Upper lobe of right lung (tissue), 1 donor: ENCODE measurements at places on chromosomes 1 and 21. TPM values are rescaled to one million over a fixed set of nuclear protein-coding genes. Genes with fewer than 3 reads are reported as not detected.

The TRIM17 gene
- total RNA-seq, result 2.6 TPM

DNA sequence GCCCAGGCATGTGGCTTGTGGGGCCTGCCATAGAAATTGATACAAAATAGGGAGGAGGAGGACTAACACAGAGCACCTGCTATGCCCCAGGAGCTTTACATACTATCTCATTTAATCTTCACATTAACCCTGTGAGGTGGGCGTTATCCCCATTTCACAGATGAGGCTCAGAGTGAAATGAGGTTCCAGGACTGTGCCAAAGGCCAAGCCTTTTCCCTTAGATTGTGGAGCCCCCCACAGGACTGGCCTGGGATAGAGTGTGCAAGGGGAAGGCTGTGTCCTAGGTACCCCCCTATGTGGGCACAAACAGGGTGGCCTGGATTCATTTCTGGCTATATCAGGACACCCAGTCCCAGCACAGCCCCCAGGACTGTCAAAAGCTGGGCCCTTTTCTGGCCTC is 2.2 kb upstream of the DDOST start:
- H3K4me1 ChIP-seq, result peaks cover 18% of the 10 kb centered on the region
- H3K27ac ChIP-seq, result no peak overlapping the region
- H3K36me3 ChIP-seq, result peaks cover 12% of the 10 kb centered on the region

DNA sequence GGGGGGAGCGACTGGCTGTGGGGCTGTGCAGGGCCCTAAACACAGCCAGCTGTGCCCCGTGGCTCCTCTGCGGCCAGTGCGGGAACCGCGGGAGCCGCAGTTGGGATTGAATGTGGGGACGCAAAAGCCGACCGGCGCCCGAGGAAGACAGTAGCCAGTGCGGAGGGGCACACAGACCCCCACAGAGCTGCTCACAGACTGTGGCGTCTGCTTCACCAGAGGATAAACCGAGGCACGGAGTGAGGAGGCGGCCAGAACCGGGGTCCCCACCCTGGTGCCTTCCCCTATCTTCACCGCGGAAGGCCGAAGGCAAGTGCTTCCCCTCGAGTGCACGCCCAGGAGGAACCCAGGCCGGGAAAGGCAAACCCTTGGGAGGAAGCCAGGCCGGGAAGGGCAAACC is 8.7 kb upstream of the TMEM52 start:
- H3K36me3 ChIP-seq, result no peaks in the 10 kb centered on the region

The LRRC39 gene
- 0.58 TPM for total RNA-seq

The TTC24 gene
- not detected for total RNA-seq

- H3K27ac ChIP-seq, result no peak overlapping the region
- H3K27me3 ChIP-seq, result no peaks in the 10 kb centered on the region
- H3K4me3 ChIP-seq, result no peak overlapping the region
- no peak for DNase-seq
- H3K4me1 ChIP-seq, result no peaks in the 10 kb centered on the region
Measured at GRCh38 chr21:29676395-29676794, 263.4 kb downstream of the GRIK1 start.

- H3K4me1 ChIP-seq, result peaks cover 5% of the 10 kb centered on the region
- peaks cover 63% of the 10 kb centered on the region for H3K27me3 ChIP-seq
- no peak overlapping the region for H3K4me3 ChIP-seq
- no peaks in the 10 kb centered on the region for H3K36me3 ChIP-seq
- H3K27ac ChIP-seq, result no peak overlapping the region
- DNase-seq, result no peak
Measured at GRCh38 chr1:37755951-37756560, 8.9 kb downstream of the EPHA10 start.
